Articular chondrocyte of knee joint (primary cell): ENCODE measurements at places on chromosomes 11 and 22. TPM values are rescaled to one million over a fixed set of nuclear protein-coding genes. Genes with fewer than 3 reads are reported as not detected.

The UBQLNL gene
- total RNA-seq, result 0.39 and 0.65 TPM in 2 replicates

The SYT13 gene
- total RNA-seq, result 0.13 and 0.32 TPM in 2 replicates

The PLEKHB1 gene
- total RNA-seq, result 0.97 and 1.2 TPM in 2 replicates

The GVQW3 gene
- total RNA-seq, result 2.9 and 3.3 TPM in 2 replicates

The GUCD1 gene
- total RNA-seq, result 85.4 and 95.1 TPM in 2 replicates

The NLRP10 gene
- total RNA-seq, result 11.2 and 12.0 TPM in 2 replicates

The CYP2R1 gene
- 10.1 and 13.2 TPM in 2 replicates for total RNA-seq

The CARD18 gene
- not detected in 2 replicates for total RNA-seq

The CDC42EP1 gene
- total RNA-seq, result 25.0 and 30.8 TPM in 2 replicates

The MRGPRG gene
- total RNA-seq, result not detected in 2 replicates

The TTC28 gene
- 56.3 TPM in 2 replicates for total RNA-seq

The EML3 gene
- 30.4 and 34.6 TPM in 2 replicates for total RNA-seq

The SIPA1 gene
- total RNA-seq, result 10.6 and 11.9 TPM in 2 replicates

The CCDC82 gene
- 22.5 and 22.7 TPM in 2 replicates for total RNA-seq

The DDX10 gene
- 18.2 and 25.4 TPM in 2 replicates for total RNA-seq

The GLYAT gene
- total RNA-seq, result not detected in 2 replicates

The VSIG10L2 gene
- total RNA-seq, result 0.39 and 0.65 TPM in 2 replicates
